ENCODE measurements at places on chromosomes 7 and 10.
A peak's percentile ranks its signal among the peaks of the same experiment; 100 is the strongest.

GRCh38 chr7:70506434-70506833, 625.5 kb upstream of the GALNT17 start:
- peak; percentile 42 for DNase-seq

GRCh38 chr10:77819210-77820112, 107.1 kb downstream of the DLG5 start:
- DNase-seq, result no peak

GRCh38 chr10:3516234-3516922, 268.6 kb downstream of the KLF6 start:
- DNase-seq, result no peak

GRCh38 chr7:28937619-28938018, 20.5 kb downstream of the TRIL start:
- DNase-seq, result no peak

- peak; percentile 9 for DNase-seq
Measured at GRCh38 chr7:12062062-12062461, 149.0 kb upstream of the TMEM106B start.

DNA sequence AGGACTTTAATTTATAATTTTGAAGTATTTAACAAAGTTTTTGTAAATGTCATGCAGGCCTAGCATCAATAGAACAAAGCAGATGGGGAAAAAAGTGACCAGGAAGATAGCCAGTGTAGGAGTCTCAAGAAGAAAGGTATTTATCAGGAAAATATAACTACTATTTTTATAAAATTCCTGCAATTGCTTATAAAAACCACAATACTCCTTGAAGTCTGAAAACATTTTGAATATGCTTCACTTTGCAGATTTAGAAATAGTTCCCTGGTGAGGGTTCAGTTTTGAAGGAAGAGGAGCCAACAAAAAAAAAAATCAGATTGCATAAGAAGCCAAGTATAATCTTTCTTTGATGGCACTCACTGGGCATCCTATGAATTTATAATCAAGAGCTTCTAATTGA, 34.1 kb downstream of the MTERF1 start:
- no peak for DNase-seq

DNA sequence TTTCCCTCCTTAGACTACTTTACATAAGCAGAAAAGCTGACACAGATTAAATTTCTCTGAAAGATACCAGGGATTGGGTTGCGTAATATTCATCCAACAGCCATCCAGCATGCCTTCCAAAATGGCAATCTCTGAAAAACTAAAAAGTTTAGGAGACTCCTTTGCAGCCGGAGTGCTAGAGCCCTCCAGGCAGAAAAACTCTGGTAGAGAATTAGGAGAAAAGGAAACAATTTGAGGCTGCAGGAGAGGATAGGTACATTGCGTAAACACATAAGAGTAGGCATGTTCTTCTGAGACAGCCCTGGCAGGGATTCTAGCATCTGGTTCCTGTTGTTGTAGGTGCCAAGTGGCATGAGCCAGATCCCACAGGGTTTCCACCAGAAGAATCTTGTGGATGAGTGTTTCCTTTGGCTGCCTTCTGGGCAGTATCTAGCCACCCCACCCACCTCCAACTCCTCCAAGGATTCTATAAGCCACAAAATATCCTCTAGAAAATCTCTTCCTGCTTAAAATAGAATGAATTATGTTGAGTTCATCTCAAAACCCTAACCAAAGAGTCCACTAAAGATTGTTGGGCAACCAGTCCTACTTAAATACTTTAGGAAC, 402.4 kb downstream of the HGF start:
- DNase-seq, result no peak

DNA sequence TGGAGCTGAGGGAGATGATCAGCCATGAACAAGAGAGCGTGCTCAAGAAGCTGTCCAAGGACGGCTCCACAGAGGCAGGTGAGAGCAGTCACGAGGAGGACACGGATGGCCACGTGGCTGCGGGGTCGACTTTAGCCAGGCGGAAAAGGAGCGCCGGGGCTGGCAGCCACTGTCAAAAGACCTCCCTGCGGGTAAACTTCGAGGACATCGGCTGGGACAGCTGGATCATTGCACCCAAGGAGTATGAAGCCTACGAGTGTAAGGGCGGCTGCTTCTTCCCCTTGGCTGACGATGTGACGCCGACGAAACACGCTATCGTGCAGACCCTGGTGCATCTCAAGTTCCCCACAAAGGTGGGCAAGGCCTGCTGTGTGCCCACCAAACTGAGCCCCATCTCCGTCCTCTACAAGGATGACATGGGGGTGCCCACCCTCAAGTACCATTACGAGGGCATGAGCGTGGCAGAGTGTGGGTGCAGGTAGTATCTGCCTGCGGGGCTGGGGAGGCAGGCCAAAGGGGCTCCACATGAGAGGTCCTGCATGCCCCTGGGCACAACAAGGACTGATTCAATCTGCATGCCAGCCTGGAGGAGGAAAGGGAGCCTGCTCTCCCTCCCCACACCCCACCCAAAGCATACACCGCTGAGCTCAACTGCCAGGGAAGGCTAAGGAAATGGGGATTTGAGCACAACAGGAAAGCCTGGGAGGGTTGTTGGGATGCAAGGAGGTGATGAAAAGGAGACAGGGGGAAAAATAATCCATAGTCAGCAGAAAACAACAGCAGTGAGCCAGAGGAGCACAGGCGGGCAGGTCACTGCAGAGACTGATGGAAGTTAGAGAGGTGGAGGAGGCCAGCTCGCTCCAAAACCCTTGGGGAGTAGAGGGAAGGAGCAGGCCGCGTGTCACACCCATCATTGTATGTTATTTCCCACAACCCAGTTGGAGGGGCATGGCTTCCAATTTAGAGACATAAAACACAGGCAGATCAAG, 3.3 kb downstream of the GDF2 start:
- no peak for DNase-seq

DNA sequence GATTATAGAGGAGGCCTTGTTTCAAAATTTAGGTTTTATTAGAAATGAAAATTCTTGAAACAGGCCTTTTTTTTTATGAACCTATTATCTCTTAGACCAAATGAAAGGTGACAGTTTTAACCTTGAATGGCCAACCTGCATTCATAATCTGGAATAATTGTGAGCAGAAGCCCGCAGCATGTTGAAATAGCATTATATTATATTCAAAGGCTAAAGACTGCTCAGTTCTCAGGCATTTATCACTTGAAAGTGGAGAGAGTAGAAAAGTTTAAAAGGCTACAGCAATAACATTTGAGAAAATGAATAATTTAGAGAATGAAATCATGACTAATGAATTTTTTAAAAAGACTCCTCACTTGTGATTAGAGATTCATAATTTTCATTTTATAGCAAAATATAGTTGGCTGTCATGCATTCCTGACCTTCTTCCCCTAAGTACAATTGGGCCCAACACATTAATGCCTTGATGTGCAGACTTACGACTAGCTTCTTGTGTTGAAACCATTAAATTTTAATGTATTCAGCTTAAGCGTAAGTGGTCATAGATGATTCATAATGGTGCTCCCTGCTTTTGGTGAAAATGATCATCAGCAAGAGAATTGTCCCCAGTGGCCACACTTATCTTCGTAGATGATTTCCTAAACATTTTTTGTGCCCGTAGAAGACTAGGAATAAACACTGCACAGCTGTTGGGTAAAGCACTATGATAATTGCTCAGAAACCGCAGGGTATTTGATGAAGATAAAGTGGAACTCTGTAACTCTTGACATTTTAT, 346.6 kb upstream of the BMPER start:
- no peak for DNase-seq

DNA sequence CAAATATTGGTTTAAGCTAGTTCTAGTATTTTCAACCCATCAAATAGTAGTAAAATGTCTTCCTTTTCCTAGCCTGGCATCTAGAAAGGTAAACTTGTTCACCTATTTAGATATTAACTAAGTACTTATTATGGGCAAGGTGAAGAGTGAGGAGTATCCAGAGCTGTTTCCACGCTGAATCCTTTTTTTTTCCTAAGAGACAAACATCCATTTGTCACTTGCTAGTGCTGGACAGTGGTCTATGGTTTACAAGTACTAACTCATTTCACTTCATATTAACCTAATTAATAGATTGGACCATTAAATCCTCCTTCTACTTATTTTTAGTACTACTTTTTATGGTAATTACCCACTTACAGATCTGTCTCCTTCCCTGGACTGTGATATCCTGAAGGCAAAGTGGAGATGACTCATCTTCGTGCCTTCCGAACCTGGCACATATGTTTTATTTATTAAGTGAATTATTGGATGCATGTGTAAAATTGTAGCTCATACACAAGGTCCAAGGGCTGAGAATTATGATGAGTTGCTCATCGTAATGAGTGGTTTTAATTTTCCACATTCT, 159.6 kb upstream of the IGFBP3 start:
- no peak for DNase-seq

GRCh38 chr7:36185756-36186155, 32.7 kb downstream of the EEPD1 start:
- no peak for DNase-seq

DNA sequence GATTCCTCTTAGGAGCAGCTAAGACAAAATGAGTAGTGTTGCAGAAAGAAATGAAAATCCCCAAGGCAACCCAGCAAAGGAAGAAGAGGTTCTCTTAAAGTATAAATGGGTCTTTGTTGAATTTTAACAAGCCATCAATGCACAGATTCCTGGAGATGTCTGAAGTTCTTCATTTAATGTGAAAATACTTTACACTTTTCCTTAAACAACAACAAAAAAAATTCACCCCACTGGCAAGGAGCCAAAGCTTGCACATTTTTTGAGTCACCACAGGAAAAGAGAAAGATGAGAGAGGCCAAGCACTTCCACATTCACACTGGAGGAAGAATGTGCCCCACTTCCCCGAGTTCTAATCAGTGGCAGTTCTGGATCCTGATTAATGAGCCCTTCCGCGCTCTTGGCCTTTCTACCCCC, 286.4 kb upstream of the MEOX2 start:
- no peak for DNase-seq

- no peak for DNase-seq
Measured at GRCh38 chr10:88253622-88254021, 329.5 kb downstream of the RNLS start.

DNA sequence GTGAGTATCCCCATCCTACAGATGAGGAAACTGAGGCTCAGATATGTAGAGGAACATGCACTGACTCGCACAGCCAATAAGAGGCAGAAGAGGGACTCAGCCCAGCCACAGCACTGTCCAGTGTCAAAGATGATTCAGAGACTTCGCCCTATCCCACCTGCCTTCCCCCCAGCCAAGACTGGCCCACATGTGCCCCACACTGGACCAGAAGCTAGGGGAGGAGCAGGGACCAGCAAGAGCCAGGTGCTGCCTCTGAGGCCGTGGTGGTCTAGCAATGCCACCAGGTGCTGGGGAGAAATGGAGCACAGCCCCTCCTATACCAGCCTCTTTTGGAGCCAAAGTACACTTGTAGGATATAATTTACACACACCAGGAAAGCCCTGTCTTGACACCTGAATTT, 22.3 kb downstream of the GRID1 start:
- DNase-seq, result no peak

GRCh38 chr10:32095116-32095733, 39.0 kb upstream of the KIF5B start:
- no peak for DNase-seq

GRCh38 chr7:30613366-30614325, 19.0 kb downstream of the GARS1 start:
- DNase-seq, result no peak

DNA sequence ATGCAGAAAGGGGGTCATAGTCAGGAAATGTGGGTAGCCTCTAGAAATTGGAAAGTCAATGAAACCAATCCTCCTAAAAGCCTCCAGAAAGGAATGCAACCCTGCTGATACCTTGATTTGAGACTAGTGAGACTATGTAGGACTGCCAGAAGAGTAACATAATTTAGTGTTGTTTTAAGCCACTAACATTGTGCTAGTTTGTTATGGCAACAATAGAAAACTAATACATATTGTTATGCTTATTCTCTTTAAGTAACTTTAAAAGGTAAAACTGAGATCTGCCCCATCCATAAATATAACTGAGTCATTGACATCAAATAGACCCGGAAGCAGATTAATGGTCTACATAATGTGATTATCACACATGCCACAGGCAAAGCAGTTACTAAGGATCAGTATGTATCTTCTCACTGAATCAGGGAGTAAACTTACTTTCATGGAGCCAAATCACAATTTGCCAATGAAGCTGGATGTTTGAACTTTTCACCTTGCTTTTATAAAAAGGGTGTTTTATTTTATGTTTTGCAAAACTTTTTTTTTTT, 146.4 kb upstream of the TMEM106B start:
- DNase-seq, result no peak

GRCh38 chr7:37481154-37481553, 32.5 kb upstream of the ELMO1 start:
- DNase-seq, result no peak

- DNase-seq, result no peak
Measured at GRCh38 chr10:15069230-15069629, 19.3 kb downstream of the ACBD7 start.

- no peak for DNase-seq
Measured at GRCh38 chr7:72042855-72043254, 369.3 kb downstream of the CALN1 start.

DNA sequence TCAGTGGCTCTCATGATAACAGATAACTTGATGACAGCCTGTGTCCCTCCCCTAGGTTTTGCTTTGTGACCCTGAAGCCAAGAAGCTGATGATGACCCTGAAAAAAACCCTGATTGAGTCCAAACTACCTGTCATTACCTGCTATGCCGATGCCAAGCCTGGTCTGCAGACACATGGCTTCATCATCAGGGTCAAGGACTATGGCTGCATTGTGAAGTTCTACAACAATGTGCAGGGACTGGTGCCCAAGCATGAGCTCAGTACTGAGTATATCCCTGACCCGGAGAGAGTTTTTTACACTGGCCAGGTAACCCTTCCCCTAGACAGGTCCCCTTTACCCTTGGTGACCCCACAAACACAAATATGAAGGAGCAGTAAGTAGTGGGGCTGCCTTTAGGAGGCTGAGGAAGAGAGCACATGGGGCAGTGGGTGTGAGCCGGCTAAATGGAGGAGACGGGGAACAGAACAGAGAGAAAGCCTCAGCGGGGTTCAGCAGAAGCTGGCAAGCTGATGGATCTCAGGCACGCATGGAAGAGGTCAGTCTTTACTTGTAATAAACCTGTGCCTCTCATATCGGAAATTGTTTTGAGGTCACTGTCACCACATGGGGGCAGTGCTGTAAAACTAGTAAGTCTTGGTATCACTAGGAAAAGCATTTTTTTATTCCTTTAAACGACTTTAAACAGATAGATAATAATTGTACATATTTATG, 20.2 kb downstream of the PDCD11 start:
- peak; percentile 41 for DNase-seq

GRCh38 chr10:61301575-61301974, 151.6 kb downstream of the TMEM26 start:
- no peak for DNase-seq

DNA sequence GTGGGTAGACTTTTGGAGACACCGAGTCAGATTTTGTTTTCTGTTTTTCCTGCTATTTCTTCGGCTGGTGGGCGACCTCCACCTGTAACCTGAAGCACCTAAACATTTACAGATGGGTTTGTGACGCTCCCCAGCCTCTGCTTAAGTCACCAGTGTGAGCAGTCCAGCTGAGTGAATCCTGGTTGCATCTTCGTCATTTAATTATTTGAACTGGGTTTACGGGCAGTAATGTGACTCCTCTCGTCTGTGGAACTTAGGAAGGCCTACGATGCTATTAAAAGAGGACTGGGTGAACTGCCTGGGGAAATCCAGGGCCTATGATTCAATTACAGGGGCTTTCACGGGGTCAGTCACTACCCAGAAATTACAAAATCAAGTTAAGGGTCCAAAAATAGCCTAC, 52.5 kb downstream of the WNT2 start:
- DNase-seq, result no peak

Measured in WTC11 (cell line).